ENCODE measurements at places on chromosomes 1 and 21.

GRCh38 chr1:118335331-118335732 lies 150.3 kb upstream of the SPAG17 start:
- DNase-seq = no peak

- DNase-seq = no peak
Observed at GRCh38 chr1:15205586-15206346, 41.3 kb upstream of the FHAD1 start.

GRCh38 chr1:18246543-18246942 lies 138.9 kb downstream of the IGSF21 start:
- DNase-seq = no peak

GRCh38 chr1:30146448-30146847 lies 576.9 kb downstream of the MATN1 start:
- no peak for DNase-seq

DNA sequence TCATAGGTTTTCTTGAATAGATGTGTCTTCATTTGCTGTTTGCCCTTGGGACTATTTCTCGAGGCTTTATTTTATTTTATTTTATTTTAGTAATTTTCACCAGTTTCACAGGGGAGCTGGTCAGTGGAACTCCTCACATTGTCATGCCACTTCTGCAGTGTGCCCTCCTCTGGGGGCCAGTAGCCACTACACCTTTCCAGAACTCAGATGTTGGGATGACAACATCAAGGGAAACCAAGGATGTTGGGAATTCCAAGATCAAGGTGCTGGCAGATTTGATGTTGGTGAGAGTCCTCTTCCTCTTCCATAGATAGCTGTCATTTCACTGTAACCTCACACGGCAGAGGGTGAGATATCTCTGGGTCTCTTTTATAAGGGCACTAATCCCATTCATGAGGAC lies 35.5 kb downstream of the SLC26A9 start:
- no peak for DNase-seq

- no peak for DNase-seq
Observed at GRCh38 chr1:179955287-179955680, 674 bp downstream of the CEP350 start.

- no peak for DNase-seq
Observed at GRCh38 chr1:244545511-244545910, 84.4 kb downstream of the CATSPERE start.

DNA sequence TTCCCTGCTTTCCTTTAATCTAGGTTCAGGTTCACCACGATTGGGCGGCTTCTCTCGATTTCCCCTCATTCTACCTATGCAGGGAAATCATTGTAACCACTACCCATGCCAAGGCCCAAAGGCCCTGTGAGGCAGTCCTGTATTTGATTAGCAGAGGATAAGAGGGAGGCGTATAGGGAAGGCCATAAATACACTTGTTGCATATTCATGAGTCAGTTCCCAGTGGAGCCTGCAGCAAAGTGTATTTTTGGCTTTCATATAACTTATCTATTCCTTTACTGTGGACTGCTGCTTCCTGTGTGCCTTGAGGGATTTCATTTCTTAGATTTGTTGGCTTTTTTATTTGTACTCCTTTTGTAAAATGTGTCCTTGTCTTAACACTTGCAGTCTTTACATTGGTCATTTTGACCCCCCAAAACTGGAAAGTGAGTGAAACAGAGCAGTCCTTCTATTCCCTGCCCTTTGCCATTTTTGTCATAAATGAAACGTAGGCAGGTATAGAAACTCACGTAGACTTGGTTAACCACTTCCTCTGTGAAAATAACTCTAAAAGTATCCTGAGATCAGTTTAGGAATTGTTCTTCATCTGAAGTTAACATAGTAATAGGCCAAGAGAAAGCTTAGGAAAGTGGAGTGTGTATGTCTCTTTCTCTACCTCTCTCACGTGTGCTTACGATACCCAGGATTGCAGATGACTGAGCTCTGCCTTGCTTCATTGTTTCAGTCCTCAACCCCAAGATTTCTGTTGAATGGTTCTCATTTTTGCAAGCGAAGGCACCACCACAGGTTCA lies 19.6 kb upstream of the KCNQ4 start:
- DNase-seq = no peak

DNA sequence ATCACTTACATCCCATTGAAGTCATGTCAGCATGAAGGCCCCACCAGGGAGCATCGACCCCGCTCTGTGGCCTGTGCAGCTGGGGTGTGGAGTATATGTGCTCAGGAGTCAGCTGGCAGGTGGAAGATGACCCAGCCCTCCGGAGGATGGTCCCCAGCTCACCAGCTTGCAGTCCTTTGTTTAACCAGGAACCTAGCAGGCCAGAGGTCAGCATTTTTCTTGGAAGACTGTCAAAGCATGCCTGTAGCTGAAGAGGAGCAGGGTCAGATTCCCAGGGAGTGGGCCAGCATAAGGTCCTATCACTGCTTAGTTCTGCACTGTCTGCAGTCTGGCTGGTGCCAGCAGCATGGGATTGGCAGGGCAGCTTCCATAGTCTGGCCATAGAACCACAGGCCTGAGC lies 12.7 kb downstream of the NFASC start:
- DNase-seq = no peak

DNA sequence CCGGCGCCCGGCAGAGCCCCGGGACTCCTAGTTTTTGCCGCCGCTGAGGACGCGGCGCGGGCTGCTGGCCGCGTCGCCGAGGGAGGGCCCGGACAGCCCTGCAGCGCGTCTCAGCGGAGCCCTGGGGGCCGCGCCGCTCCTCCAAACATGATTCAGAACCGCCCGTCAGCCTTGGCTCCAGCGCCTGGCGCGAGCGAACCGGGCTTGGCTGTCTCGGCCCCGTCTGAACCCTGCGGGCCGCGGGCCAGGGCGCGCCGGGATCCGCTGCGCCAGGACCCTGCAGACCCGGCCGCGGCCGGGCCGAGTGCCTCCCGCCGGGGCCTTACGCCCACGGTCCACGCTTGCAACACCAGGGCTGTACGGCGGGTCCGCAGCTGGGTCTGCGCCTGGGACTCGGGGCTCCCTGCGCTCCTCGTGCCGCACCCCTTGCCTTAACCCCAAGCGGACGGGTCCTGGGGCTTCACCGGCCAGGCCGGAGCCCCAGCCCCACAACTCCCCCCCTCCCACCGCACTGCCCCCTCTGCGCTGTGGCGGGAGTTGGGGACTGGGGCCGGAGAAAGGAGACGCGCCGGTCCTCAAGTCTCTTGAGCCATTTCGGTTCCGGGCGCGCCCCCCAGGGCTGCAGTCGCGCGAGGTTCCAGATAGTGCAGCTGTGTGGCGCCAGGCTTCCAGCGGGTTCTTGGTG lies 48.4 kb upstream of the CD34 start:
- DNase-seq = no peak

DNA sequence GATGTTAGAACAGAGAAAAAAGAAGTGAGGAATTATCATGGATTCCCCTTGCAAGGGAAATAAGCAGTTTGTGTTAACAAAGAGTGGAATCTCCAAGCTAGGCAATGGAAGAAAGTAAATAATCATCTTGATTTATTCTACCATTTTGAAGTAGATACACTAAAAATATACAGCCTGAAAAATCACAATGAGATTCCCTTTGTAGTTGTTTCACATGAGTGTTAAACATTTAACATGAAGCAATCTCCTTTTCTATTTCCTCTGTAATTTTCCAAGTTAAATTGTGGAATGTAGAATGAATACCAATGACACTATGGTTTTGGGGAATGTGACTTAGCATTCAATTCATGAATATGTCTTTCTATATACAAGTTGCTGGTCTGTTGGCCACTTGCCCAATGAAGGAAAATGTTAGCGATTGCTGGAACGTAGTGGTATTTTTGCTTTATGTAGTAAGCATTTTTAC lies 5.7 kb downstream of the TGFB2 start:
- no peak for DNase-seq

DNA sequence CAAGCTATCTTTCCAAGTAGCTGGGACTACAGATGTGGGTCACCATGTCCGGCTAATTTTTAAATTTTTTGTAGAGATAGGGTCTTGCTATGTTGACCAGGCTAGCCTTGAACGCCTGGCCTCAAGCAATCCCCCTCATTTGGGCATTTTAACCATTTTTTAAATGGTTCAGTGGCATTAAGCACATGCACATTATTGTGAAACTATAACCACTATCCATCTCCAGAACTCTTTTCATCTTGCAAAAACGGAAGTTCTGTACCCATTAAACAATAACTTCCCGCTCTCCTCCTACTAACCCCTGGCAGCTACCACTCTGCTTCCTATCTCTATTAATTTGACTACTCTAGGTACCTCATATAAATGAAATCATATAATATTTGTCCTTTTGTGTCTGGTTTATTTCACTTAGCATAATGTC lies 4.8 kb upstream of the IL6R start:
- DNase-seq = no peak

DNA sequence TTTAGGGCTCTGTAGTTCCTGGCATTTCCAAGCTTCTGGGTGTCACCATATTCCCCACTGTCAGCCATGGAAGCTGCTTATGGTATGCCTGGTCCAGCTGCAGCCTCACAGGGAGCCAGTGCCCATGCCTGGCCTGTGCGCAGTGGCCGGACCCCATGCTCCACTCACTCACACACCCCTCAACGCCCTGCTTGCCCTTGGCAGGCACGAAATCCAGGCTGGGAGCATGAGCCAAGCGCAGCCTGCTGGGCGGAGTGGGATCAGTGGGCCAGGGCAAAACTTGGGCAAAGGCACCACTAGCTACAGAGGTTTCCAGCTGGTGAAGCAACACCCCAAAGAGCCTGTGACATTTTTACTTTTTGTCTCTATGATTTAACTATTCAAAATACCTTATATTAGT lies 520.4 kb downstream of the RWDD3 start:
- DNase-seq = no peak

- DNase-seq = no peak
Observed at GRCh38 chr1:77639056-77639455, 43.4 kb downstream of the ZZZ3 start.

GRCh38 chr1:44693900-44694299 lies 19.4 kb downstream of the ARMH1 start:
- no peak for DNase-seq

DNA sequence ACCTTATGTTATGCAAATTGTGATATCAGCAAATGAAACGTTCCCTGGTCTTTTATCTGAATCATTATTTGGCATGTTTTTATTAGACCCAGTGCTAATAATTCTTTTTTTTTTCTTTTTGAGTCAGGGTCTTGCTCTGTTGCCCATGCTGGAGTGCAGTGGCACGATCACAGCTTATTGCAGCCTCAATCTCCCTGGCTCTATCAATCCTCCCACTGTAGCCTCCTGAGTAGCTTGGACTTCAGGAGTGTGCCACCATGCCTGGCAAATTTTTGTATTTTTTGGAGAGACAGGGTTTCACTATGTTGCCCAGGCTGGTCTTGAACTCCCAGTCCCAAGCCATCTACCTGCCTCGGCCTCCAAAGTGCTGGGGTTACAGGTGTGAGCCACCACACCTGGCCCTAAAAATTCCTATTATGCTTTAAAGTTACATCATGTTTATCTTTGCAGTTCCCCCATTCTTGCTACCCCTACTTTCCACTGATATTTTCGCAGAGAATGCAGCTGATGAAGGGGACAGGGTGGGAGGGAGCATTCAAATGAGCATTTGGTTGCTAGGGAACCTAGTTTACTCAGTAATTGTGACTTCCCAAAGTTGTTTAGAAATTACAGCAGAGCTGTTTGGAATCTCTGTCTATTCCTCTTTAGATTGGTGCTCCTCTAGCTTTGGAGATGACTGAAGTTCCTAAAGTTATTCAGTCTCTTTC lies 18.4 kb downstream of the C1orf21 start:
- no peak for DNase-seq

DNA sequence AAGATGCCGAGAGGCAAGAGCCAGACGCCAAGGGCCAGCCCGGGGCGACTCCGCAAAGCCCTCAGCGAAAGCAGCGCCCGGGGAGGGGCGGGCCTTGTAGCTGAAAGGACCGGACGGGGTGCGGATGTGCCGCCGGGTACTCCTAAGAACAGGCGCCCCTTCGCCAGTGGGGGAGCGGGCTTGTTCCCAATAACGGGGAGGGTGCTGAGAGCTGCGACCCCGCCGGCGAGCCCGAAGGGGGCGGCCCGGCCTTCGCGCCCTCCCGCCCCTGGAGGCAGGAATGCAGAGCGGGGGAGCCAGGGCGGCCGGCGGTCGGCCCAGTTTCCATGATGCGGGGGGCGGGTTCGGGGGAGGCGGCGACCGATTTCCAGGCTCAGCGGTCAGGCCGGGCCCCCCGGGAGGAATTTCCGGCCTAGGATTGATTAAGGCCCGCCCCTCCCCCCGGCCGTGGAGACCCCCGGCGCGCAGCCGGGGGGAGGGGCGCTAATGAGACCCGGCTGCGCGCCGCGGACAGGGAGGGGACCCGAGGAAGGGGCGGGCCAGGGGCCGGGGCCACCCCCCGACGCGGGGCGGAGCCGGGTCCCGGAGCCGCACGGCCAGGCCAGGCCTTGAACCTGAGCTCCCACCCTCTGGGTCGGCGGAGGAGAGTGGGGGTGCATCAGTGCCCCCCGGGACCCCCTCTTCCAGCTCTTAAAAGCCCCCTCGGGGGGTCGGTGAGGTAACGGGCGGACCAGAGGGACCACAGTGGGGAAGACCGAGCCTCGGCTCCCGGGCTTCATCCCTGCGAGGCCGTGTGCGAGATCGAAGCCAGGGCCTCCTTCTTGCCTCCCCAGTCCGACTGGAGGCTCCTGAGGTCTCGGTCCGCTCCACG lies 898 bp upstream of the TMEM200B start:
- DNase-seq = no peak

DNA sequence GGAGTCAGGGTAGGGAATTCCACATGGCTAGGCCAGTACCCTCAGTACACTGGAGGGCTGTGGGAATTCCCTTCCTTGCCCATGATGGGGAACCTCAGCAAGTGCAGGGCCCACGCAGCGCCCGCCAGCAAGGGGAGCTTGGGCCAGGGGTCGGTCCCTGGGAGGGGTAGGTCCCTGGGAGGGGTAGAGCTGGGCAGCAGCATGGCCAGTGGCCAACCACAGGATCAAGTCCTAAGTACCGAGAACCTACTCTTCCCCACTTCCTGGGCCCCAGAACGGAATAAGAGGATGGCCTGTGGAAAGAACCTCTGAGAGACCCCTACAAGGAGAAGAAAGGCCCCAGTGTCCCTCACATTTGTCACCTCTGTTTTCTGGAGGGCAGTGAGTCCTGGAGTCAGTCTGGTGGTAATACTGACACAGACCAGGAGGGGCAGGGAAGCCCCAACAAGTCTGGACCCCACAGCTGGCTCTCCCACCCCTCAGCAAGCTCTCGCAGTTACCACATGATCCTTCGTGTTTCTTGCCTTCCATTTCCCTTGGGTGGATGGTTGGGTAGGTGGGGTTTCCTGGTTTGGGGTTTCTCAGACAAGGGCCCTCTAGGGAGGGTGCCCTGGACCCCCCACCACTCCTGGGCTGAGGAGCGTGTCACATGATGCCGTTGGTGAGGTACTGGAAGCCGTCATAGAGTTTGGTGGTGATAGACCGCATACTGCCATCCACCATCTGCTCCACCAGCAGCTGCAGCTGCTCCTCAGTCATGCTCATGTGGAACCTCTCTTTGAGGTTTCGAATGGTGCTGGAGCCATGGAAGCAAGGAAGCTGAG lies 10.3 kb downstream of the ZNF687 start:
- no peak for DNase-seq
